ENCODE measurements at places on chromosomes 6 and 20.

DNA sequence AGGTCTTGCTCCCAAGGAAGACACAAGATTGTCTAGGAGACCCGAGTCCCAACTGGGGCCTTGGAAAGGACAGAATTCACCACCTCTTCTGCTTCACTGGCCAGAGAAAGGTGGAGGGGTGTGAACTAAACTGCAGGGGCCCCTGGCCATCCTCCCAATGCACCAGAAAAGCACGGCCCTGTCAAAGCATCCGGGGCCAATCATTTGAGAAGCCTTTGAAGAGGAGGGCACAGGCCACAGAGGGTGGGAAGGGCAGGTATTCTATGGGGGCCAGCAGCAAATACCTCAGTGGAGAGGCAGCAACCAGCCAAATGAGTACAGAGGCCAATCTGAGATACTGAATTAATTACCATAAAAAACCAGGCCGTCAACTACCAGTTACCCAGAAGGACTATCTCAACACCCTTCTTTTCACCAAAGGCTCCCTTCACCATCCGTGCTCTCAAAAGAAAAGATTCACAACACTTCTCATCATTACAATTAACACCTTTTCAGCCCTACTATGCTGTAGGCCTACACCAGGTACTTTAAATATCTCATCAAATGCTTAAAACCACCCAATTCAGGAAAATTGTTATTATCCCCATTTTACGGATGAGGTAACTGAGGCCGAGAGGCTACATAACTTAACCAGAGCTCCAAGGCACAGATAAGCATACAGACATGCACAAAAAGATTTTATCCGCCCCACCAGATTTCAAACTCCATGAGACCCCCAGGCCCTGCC, 50.7 kb downstream of the TRERF1 start:
- peak; percentile 15 for DNase-seq

GRCh38 chr6:150835620-150836019, 29.9 kb upstream of the MTHFD1L start:
- no peak for DNase-seq

DNA sequence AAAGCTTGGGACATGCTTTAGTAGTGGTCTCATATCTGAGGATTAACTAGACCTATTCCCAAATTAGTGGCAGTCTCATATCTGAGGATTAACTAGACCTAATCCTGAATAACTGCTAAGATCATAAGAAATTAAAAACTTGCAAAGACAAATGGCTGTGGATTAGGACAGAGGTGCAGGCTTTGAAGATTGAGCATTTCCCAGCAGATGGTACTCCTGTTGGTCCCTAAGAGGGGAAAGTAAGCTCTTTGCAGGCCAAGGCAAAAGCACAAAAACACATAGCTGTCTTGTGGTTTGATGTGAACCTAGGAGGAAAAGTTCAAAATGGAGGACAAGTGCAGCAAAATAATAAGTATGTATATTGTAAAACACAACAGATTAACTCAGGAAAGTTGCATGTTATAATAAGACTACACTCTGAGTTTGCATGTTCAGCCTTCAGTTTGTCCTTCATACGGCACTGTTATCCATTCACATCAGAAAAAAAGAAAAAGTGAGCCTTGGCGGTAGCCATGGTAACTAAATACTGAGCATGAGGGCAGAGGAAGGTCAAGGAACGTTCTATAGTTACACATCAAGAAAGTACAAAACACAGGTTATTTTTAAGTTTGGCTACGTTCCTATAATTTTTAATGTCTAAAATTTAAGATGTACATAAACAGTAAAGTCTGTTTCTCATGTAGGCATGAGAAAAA, 62.8 kb downstream of the FILIP1 start:
- DNase-seq, result no peak

GRCh38 chr6:128532827-128533226, 12.4 kb upstream of the PTPRK start:
- DNase-seq, result no peak

DNA sequence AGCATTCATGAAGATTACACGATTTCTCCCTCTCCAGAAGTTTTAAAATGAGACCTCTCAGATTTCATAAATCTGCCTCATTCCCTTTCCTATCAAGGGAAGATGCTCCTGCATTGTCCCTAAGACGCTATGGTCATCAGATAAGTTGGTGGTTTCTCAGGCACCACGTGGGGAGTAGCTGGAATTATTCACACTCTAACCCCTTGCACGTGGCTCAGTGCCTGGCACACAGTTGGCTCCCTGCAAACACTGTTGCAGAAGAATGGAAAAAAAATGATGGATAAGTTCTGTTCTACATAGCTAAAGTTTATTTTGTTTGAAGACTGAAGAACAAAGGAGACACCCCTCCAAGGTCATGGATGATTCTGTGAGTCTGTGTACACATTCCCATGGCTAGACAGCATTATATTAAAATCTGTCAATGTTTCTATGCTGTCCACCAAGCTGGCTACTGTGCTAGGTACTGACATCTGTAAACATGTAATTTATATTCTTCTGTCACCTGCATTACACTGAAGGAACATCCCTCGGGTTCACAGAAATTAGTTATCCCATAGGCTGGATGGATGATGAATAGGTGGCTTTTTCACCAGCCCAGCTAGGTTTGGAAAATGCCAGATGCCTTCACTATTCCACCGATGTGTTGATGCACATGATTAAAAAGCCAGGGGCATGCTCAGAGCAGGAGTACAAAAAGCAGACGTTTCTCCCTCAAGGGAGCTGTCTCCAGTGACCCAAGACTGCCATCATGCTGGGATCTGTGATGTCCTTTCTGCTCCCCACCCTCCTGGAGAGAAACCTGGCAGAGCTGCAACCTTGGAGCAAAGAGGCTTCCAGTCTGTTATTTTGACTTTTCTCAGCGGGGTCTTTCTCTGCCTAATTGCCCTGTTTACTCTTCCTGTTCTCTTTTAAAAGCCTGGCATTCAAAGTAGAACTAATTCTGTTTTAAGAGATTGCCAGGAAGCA, 610.5 kb downstream of the UTRN start:
- no peak for DNase-seq

DNA sequence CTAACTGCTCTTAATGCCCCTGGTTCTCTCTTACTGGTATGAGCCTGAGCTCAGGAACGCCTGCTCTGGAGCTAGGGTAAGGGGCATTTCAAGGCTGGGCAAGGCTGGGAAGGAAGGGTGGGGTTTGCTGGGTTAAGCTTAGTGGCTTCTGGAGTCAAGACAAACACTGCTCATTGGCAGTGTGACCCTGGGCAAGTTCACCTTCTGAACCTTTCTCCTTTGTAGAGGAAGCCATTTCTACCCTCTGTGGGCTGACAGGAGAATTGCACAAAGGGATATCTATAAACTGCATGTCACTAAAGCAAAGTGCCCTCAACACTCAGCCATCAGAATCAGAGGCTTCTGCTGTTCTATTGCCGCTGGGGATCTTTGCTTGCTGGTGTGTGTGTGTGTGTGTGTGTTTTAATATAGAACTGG, 20.3 kb upstream of the LRRN4 start:
- DNase-seq, result no peak

DNA sequence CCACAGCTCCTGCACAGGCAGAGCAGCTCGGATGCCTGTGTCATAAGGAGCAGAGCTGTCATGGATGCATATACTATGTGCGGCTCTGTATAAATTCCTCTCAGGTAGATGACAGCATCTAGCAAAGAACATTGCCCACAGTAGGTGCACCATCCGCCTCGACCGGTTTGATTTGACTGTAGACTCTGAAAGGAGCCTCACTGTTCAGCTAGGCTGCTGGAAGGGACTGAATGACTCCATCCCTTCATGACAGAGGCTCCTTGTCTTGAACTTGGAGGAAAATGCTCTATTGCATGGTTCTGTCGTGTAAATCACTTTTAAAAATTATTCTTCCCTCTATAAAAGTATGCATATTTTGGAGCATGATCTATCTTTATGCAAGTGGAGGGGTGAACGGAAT, 128.8 kb upstream of the QKI start:
- DNase-seq, result no peak

- no peak for DNase-seq
These were observed 42.1 kb upstream of the HLA-E start for GRCh38 chr6:30447237-30447636.

GRCh38 chr6:7823552-7823951, 87.0 kb downstream of the TXNDC5 start:
- no peak for DNase-seq

DNA sequence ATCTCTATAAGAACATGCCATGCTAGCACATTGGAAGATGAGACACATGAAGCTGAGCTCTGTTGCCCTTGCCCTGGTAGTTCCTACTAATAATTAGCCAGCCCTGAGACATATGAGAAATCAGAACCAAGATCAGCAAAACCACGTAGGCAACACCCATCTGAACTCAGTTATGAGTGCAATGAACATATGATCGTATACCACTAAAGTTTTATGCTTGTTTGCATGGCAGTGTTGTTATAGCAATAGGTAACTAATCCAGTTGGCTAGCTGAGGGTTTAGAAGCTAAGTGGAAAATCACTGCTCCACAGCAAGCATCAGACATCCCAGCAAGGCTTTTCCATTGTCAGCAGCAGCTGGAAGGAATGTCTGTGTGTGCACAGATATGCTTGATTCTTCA, 180.7 kb downstream of the BTBD3 start:
- DNase-seq, result no peak

GRCh38 chr6:121093928-121094327, 240.4 kb downstream of the TBC1D32 start:
- no peak for DNase-seq

DNA sequence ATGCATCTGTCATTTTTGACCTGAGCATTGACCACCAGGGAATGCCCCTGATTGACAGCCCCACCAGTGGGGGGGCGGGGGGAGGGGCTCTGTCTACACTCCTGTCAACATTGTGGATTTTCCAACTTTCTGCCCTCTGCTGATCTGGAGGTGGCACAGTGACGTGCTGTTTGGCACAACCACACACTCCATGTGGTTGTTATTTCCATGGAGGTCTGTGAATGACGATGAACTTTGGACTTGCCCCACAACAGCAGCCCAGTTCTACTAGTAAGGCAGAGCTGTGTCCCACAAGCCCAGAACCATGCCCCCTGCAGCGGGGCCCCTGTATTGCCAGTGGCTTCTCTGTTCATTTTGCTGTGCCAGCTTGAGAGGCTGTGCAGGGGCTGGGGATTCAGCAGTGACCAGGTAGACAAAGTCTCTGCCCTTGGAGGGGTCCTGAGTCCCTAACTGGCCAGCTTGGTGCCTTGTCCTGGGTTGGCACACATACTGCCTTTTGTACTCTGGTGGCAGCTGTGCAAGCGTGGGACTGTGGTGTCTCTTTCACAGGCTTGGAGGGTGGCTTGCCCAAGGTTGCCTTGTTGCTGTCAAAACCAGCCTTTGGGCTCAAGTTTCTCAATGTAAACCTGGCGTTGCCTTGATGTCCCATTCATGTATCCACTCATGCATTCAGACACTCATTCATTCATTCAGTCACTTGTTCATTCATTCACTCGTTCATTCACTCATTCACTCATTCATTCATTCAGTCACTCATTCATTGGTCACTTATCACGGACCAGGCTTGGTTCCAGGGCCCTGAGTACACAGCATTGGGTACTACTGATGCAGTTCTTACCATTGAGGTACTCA, 108.5 kb downstream of the SYCP2 start:
- no peak for DNase-seq

GRCh38 chr6:56529594-56530191, 113.0 kb downstream of the DST start:
- DNase-seq, result no peak

DNA sequence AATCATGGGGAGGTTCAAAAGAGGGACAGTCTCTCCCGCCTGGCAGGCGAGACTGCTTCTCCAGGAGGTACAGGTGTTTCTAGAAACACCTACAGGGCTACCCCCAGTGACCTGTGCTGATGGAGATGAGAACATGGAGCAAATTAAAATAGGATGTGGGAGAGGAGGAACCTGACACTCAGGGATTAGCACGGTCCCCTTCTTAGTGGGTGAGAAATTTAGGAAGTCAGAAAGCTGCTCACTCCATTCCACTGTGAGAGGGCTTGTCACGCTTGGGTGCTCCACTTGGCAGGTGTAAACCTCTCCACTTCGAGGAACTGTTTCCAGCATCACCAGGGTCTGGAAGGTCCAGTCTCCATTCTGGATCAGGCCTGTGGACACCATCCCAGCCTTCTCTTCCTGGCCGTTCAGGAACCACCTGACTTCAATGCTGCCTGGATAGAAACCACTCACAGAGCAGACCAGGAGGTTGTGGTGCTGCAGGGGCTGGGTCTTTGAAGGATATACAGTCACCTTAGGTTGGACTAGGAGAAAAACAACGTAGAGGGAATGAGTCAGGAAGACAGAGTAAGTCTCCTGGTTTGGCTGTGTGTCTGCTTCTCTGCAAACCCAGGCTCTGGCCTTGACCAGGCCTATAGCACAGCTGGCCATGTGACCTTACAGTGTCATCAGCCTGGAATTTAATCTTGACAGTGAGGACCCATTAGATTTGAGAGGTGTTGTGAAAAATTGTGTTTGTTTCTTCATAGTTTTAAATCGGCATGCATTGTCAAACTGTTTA, 8.1 kb downstream of the HLA-DRB1 start:
- no peak for DNase-seq
